ENCODE measurements at places on chromosomes 3 and 15. TPM values are rescaled to one million over a fixed set of nuclear protein-coding genes. Genes with fewer than 3 reads are reported as not detected.
A peak's percentile ranks its signal among the peaks of the same experiment; 100 is the strongest.

- no peak for DNase-seq
Measured at GRCh38 chr15:98230975-98231374, 270.5 kb downstream of the ARRDC4 start.

DNA sequence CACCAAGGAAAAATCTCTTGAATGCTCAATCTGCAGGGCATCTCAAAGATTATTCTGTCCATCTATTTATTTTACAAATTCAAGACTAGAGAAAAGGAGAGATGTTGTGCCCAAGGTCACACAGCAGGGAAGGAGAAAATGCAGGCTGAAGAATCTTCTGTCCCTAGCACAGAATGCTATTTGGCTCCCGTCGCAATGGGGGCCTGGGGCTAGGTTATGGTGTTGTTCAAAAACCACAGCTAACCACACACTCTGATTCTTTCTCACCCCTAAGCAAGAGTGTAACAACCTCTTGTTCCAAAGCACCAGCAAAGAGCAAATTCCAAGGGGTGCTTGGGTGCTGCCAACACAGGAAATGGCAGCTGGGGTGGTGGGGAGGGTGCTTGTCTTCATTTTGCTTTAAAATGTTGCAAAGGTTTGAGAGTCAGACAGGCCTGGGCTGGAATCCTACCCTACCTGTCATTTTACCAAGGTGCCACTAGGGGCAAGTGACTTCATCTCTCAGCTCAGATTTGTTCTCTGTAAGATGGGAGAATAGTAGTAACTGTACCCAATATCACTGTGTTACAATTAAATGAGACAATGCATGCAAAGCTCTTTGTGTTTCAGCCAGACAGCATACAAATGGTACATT is 112.5 kb downstream of the ADAMTS9 start:
- no peak for DNase-seq

SLC12A8 gene
- total RNA-seq, result 29.1 TPM

DNA sequence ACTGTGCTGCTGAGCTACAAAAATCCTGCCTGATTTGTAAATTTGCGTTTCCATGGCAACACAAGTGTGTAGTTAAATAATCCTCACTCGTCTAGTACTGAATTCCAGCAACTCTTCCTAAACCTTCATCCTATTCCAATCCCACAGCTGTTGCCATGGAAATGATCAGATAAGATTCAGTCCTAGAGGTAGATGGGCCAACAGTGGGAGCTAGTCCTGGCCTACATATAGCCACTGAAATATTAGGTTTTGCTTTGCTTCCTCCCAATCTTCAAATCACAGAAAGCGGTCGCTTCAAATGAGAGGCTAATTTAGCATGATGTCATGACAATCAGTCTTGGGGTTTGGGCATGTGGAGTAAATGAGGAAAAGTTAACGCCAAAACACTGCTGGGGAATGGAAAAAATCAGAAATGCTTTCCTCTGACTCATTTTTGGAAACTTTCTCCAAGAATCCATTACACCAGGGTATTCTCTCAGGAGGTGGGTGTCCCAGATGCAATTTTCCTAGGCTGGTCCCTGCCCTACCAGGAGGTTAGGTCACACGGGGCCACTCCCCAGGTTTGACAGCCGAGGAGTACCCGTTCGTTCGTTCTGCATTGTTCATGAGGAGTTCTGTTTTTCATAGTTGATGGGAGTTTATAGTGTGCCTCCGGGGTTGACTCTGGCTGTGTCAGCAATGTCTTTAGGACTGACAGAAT is 159.2 kb upstream of the SLCO3A1 start:
- DNase-seq, result no peak

- peak; percentile 64 for DNase-seq
Measured at GRCh38 chr3:21665444-21666100, 85.4 kb downstream of the ZNF385D start.

GRCh38 chr3:197007953-197008352 is 21.7 kb downstream of the MELTF start:
- peak; percentile 31 for DNase-seq

DNA sequence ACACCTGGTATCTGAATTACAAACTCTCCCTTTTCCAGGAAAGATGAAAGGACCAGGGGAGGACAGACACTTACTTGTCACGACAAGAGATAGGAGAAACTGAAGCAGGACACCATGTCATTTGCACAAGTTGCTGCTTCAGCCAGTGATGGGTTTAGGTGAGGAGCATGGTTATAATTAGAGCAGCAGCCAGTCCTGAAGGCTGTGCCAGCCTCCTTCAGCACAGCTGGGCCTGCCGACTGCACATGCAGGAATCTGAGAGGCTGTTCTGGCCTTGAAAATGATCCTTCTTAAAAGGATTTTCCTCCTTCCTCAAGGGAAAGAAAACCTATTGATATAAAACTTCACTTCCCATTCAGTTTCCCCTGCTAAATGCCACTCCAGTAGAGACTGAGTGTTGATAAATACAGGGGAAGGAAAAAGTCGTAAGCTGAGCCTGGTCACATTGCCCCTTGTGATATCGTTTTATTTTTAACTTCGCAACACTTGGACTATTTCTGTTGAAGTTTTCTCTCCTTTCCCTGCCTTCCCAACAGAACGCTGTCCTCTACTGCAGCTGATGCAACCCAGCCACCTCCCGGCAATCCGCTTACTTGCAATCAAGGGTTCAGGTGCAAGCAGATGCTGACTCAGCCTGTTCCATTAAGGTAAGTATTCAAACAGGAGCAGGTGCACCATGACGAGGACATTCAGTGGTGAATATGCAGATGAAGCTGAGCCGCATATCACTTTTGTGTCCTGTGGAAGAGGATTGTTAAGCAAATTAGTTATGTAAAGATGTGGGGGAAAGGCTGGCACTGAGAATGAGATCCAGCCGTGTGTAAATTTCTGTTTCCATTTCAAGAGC is at the start of gene FBXO40:
Gene FBXO40 (plus strand): TSS at position 524 of the 847 bp plus-strand sequence. CDS start 27,197 bp downstream, outside the sequence.
- no peak for DNase-seq

DNA sequence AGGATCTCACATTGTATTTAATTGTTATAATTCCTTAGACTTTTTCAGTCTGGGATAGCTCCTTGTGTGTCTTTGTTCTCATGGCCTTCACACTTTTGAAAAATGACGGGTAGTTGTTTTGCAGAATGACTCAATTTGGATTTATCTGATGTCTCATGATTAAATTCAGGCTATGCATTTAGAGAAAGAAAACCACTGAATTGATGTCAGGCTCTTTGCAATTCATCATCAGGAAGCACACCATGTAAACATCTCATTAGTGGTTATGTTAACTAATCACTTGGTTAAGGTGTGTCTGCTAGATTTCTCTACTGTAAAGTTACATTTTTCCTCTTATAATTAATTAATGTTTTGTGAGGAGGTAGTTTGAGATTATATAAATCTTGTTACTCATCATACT is 8.0 kb upstream of the SLC22A13 start:
- DNase-seq, result no peak

DNA sequence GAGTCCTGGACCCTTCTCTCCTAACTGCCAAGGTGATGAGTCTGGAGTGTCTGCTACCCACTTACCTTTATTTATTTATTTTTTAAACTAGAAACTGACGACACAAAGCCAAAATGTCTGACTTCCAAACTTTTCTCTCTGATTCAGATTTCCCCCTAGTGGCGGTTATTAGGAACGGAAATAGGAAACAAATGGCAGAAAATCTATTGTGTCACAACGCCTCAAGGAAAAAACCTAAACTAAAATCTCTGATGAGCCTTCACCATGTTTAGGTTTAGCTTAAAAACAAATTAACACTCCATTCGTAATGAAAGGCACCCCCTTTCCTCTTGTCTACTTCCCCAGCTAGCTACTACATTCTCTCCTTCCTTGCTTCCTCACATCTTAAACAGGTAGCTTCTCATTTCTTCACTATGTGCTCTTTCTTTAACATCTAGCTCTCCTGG is 94.0 kb upstream of the MEX3B start:
- DNase-seq, result peak; percentile 91

GRCh38 chr3:11413071-11413470 is 140.9 kb downstream of the ATG7 start:
- DNase-seq, result no peak

CPLX3 gene
- total RNA-seq, result not detected

DAZL gene
- not detected for total RNA-seq

Measured in kidney (tissue), 22 donors.